Caki2 (cell line): ENCODE measurements at places on chromosomes 2 and 18. TPM values are rescaled to one million over a fixed set of nuclear protein-coding genes. Genes with fewer than 3 reads are reported as not detected.

Gene C2orf78
- not detected in 2 replicates for total RNA-seq

GRCh38 chr2:46537624-46538295 lies 58.4 kb downstream of the TMEM247 start:
- DNase-seq = no peak

- DNase-seq = no peak
Measured at GRCh38 chr18:48161911-48162698, 231.6 kb upstream of the SMAD2 start.

- no peak for DNase-seq
Measured at GRCh38 chr2:228594012-228594411, 412.5 kb upstream of the SPHKAP start.

GRCh38 chr2:121372721-121373353 lies 87.8 kb upstream of the TFCP2L1 start:
- DNase-seq = no peak

DNA sequence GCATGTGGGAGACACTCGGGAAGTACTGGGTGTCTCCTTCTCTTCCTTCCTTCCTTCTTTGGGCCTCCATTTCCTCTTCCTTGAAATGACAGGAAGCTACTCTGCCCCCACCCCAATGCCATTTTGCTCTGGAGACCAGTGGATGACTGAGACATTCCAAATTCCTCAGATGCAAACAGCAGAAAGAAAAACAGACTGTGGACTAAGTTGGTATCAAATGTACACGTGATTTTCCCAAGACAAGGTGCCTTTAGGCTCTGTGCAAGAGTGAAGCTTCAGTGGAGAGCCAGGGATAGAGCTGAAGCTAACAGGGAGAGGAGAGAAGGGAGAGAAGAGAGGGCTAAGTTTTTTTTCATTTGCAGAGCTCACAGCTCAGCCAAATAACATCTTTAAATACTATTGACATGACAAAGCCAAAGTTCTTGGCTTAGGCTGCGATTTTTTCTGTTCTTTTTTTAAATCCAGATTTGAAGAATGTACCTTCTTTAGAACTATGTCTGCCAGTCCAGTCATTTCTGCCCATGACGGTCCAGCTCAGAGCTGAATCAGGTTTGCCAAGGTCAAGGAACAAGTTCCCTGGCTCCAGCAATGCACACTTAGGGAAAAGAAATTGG lies 84.5 kb upstream of the LCLAT1 start:
- DNase-seq = peak; percentile 98
